ENCODE measurements at places on chromosomes 12 and 14.

DNA sequence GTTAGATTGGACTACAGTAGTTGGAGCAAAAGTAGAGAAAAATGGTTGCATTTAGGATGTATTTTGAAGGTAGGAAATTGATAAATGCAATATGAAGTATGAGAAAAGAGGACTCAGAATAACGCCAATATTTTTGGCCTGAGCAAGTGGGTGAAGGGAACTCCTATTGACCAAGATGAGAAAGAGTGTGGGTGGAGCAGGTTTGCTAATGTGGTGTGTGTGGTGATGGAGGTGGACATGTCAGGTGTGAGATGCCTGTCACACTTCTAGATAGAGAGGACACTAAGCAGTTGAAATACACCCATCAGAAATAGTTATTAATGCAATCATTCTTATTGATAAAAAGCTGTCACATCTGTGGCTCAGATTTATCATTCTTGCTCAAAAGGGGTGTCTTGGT is 7.3 kb downstream of the GUCY2C start:
- no peak for DNase-seq

- DNase-seq: no peak
Observed at GRCh38 chr12:52043386-52044212, 7.6 kb upstream of the NR4A1 start.

DNA sequence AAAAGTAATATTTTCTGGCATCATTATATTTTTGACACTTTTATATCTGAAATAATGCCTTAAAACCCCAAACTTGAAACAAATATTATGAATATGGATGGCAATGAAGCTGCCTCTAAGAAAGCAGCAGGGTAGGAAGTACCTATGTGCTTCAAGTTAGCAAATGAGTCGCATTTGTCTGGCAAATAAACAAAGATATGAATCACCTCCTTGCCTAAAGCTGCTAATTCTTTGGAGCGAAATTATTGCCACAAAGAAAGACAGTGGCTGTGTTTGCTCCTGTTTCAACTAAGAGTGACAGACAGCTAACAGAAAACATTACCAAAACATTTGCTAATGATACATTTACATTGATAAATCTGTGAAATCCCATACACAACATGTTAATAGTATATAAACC is 854.9 kb downstream of the RPS29 start:
- DNase-seq: no peak

GRCh38 chr12:109114644-109115043 is 1.7 kb upstream of the ACACB start:
- no peak for DNase-seq

DNA sequence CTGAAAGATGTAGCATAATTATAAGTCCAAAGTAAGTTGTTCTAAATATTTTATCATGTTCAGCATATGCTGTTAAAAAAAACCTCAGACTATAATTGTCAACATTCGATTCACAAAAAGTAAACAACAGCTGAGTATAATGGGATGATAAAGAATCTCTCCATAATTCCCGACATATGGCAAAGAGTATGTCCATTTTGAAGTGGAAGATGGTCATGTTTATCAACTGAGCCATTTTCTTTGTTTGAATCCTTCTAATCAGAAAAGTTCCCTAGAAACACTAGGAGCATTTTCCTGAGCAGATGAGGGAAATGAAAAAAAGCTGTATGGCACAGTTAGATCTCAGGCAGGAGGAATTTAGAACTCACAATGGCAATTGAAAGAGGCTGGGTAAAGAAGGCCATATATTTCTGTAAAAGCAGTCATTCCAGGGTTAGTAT is 192.1 kb upstream of the AMIGO2 start:
- no peak for DNase-seq

DNA sequence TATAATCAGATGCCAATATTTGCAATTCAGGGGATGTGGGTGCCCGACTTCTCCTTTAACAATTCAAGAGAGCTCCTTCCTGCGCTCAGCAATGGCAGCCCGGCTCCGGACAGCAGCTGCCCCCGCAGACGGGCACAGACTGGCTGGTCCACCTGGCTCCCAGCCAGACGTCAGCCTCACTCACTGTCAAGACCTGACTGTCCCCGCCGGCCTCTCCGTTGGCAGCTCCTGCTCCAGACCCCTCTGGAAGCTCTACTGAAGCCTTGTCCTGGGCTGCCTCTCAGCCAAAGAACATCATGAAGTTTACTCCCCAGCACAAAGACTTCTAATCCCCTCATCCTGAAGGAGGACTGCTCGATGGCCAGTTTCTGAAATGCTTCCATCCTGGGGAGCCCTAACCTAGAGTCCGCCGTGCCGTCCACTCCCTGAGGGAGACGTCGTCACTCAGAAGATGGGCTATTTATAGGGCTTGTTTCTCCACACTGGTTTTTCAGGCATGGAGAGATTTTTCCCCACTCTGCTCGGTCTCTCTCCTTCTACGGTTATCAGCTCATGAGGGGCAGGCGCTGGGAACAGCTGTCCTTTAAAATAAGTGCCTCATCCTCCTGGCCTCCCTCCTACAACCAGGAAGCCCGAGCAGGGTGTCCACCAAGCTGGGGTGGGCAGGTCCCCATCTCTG is 126.2 kb downstream of the RFLNA start:
- DNase-seq: no peak

DNA sequence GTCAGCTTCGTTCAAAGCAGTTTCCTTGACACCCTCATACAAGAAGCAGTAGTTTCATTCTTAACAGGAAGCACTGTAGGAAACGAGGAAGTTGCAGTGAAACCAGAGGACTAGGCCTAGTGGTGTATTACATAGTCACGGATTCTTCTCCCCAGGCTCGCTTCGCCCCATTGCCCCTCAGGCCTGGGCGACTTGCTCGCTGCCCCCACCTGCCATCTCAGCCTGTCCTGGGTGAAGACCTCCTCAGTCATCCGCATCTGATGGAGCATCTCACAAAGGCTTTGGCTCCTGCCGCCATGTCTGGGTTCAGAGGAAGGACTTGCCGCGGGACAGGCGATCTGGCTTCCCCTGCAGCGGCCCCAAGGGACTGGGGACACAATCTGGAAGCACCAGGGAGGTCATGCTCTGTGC is 93.5 kb downstream of the LMNTD1 start:
- peak; percentile 61 for DNase-seq

DNA sequence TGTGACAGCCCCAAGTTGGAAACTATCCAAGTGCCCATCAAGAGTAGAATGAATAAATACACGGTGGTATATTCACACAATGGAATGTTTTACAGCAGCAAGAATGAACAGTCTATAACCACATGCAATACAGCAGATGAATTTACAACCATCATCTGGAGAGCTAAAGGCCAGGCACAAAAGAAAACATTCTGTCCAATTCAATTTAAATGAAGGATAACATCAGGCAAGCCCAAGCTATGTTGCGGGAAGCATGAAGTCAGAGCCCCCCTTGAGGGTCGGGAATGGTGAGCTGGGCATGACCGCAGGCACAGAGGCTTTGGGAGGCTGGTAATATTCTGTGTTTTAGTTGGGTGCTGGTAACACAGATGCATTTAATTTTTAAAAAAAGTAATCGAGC is 76.0 kb downstream of the SYNE3 start:
- DNase-seq: no peak

- no peak for DNase-seq
Observed at GRCh38 chr12:52250048-52250990, 17.3 kb downstream of the KRT7 start.

DNA sequence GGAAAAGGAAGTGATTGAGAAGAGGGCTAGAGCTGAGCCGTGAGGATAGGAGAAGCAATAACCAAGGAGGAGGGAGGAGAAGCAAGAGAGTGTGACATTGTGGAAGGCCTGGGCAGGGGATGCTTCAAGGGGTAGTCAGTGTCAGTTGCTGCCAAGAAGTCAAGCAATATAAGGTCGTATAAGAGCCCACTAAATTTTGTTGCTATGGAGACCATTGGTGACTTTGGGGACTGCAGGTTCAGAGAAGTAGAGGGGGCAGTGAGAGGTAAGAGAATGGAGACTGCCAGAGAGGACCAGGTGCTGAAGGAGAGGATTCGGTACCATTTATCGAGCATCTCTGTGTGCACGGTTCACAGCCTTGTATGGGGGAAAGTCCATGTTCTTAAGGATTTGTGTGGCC is 3.1 kb upstream of the ATXN3 start:
- DNase-seq: no peak

- DNase-seq: no peak
Observed at GRCh38 chr14:29242755-29243754, 476.5 kb downstream of the FOXG1 start.

GRCh38 chr14:91143862-91144261 is 30.0 kb downstream of the DGLUCY start:
- DNase-seq: no peak

DNA sequence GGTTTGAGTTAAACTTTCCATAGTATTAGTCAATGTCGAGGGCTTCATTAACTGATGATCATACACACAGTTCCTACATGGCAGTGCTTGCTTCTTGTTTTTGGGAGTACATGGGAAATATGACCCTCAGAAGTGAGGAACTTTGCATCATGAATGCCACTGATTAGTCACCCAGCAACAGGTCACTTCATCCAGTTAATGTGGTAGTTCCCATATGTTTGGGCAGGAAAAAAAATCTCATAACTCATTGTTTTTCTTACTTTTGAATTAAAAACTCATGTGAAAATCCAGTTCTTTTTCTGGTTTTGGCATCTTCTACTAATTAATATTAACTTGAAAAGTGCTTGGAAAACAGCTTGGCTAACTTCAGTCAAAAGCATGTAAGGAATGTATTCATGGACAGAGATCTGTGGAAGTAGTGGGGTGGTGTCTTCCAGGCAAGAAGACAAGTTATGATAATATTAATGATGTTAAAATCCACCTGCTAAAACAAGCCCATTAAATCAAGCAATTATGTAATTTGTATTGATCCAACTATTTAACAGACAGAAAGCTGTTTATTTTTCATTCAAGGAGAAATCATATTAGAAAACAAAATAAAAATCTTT is 309.1 kb upstream of the NAV3 start:
- DNase-seq: no peak

DNA sequence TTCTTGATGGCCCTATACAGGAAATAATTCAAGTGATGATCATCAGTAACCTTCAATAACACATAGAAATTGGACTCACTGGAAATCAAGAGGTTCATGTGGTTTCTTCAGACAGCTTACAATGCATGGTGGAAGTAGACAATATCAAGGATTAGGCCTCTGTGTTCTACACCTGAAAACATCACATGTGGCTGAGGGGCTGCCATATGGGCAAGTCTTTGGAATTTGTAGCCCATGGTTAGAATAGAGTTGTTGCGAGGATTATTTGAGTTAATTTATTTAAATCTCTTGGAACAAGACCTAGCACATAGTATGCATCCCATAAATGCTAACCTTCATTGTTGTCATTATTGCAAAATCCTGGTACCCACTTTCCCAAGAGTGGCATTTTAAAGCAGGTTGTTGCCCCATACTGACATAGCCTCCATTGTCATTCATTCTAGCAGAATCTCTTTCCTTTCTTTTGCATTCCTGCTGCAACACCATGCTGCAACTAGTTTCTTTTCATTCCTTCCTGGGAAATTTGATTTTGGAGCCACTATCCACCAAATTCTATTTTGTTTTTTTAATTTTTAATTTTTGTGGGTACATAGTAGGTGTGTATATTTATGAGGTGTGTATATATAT is 352.7 kb upstream of the NAV3 start:
- no peak for DNase-seq

- no peak for DNase-seq
Observed at GRCh38 chr12:88805286-88805685, 225.0 kb upstream of the KITLG start.

GRCh38 chr14:76653875-76654572 is 107.2 kb upstream of the VASH1 start:
- no peak for DNase-seq

DNA sequence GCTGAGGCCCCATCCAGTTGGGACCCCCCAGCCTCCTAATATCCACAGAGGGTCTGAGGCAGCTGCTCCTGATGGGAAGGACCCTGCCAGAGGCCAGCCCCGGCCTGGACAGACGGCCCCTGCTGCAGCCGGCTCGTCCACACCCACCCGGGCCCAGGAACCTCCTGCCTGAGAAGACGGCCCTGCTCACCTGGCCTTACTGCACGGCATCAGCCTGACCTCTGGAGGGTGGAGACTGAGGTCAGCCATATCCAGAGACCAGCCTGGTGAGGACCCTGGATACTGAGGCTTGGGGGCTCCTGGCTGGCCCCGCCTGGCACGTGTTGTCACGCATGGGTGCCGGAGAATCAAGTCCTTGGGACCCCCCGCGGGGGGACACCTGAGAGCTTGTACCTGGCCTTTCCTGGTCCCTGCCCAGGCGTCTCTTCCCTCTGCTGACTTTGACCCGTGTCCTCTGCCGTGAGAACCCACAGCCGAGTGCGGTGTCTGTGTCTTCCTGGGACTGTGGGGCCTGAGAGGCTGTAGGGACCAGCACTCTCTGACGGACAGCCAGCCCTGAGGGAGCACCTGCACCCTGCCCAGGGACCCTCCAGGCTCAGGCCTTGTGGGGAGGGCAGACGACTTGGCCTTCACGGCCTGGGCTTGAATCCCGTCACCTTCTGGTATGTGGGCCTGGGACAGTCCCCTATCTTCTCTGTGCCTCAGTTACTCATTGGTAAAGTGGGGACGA is 57.3 kb downstream of the NOC4L start:
- DNase-seq: no peak

GRCh38 chr14:73744175-73744867 is 30.1 kb upstream of the PNMA1 start:
- no peak for DNase-seq

DNA sequence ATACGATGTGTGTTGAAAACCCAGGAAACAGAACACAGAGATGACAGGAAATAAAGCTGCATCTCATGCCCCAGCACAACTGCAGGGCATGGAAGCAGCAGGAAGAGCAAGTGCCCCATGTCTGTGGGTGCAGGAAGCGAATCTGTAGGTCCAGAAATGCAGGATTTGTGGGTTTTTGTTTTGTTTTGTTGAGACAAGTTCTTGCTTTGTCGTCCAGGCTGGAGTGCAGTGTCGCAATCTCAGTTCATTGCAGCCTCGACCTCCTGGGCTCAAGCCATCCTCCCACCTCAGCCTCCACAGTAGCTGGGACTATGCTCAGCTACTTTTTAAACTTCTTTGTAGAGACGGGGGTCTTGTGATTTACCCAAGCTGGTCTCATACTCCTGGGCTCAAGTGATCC is 6.2 kb upstream of the RPS6KL1 start:
- DNase-seq: no peak

DNA sequence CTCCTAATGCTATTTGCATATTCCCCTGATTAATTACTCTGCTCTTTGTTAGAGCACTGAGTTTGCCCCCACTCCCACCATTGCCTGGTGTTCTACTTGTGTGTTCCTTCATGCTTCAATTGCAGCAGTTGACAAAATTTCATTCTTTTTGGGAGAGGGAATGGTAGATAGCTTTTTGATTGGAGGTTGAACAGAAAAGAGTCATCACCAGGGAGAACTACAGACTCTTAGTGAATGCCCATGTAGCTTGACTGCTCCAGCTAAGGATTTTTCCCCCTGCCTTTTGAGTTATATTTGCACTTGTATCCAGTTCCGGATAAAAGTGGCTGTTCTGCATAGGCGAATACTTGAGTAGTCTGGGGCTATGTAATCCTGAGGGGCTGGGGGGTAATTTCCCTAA is 183.9 kb downstream of the ETNK1 start:
- no peak for DNase-seq

DNA sequence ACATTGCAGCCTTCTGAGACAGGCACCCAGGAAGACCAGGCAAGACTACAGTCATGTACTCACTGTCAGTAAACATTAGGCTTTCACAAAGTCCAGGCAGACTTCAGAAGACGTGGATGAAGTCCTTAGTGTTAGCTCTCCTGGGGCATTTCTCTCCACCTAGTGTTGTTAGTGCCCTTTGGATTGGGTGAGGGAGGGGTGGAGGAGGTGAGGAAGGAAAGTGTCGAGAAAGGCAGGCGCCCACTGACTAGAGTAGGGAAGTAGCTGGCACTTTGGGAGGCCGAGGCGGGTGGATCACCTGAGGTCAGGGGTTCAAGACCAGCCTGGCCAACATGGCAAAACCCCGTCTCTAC is 20.2 kb downstream of the TMEM229B start:
- no peak for DNase-seq

Measured in naive B cell (primary cell).